ENCODE measurements at places on chromosomes 12 and 14.

- no peak for DNase-seq
Measured at GRCh38 chr12:31342286-31342685, 16.3 kb upstream of the SINHCAF start.

- DNase-seq = no peak
Measured at GRCh38 chr12:12538535-12538934, 24.1 kb downstream of the DUSP16 start.

DNA sequence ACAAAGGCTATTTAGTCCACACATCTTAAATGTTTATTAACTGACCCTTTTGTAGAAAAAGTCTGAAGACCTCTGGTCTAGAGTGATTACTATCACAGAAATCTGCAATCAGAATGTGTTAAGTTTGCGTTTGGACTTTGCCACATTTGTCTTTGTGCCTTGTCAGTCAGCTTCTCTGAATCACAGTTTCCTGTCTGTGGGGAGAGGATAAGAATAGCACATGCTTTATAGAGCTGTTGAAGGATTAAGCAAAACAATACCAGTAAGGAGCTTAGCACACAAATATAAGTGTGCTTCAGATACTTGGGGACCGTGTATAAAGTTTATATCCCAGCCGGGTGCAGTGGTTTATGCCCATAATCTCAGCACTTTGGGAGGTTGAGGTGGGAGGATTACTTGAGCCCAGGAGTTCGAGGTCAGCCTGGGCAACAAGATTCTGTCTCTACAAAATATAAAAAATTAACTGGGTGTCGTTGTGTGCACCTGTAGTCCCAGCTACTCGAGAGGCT is 63.0 kb upstream of the BTG1 start:
- peak; percentile 80 for DNase-seq

DNA sequence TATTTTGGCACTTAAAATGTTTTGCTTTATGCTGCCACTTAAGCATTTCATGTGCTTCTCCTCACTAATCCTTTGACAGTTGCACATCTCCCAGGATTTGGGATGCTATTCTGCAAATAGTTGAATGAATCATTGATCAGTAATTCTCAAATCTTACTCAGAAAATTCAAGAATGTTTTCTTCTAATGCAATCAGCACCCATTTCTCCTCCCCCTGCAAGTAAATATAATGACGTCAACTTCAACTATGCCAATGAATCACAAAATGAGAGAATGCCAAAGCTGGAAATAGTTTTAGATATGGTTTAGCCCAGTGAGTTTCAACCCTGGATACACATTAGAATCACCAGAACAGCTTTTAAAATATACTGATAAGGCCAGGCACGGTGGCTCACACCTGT is 2.1 kb upstream of the BLOC1S1 start:
- DNase-seq = peak; percentile 92

DNA sequence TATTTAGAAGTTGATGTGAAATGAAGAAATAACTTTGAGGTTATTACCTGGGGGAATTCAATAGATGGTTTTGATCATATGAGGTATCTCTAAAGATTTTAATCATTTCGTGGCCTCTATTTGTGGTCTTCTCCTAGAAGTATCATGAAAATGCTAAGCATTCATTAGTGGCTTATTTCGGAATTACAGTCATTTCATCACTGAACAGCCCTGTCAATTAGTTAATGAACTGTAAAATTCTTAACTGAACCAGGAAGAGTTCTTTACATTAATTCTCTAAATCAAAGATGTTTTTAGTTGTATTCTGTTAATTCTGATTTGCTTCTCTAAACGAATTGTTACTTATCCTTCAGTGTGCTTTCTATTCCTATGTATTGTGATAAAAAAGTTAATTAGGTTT is 248.9 kb downstream of the PAX9 start:
- DNase-seq = no peak

- DNase-seq = peak; percentile 95
Measured at GRCh38 chr12:79409562-79409961, 281.2 kb downstream of the PAWR start.

- peak; percentile 94 for DNase-seq
Measured at GRCh38 chr12:118052324-118053070, 8.5 kb downstream of the WSB2 start.

GRCh38 chr12:6792522-6793201 is 3.3 kb downstream of the CD4 start:
- no peak for DNase-seq

DNA sequence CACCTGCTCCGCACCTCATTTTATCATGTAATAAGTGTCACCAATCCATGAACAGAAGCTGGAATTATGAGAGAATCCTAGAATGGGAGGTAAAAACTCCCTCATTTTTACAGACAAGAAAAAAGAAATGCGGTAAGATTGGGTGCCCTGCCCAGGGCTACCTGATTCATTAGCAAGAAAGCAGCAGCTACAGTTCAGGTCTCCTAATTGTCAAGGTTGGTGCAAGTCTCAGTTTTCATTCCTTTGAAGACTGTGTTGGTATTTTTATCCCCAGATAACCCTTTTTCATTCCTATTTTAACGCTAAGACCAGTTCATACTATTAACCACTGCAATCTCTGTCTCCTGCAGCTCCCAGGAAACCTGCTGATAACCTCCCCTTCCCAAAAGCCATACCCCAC is 6.9 kb downstream of the DUSP6 start:
- DNase-seq = no peak

DNA sequence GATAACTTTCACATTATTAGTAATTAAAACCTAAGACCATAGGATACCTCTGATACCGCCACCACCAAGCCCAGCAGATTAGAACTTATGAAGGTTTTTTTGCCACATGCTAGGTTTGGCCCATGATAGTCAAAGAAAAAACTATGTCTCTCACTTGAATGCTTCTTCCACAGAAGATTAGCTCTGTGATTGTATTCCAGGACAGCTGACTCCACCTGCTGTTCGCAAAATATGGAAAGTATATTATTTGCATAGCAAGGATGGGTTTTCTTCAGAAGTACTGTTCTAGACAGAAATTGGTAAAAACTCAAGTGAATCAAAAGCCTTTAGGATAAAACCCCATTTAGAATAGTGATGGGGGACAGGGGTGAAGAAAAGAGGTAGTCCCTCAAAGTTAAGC is 42.2 kb downstream of the PPFIBP1 start:
- no peak for DNase-seq

DNA sequence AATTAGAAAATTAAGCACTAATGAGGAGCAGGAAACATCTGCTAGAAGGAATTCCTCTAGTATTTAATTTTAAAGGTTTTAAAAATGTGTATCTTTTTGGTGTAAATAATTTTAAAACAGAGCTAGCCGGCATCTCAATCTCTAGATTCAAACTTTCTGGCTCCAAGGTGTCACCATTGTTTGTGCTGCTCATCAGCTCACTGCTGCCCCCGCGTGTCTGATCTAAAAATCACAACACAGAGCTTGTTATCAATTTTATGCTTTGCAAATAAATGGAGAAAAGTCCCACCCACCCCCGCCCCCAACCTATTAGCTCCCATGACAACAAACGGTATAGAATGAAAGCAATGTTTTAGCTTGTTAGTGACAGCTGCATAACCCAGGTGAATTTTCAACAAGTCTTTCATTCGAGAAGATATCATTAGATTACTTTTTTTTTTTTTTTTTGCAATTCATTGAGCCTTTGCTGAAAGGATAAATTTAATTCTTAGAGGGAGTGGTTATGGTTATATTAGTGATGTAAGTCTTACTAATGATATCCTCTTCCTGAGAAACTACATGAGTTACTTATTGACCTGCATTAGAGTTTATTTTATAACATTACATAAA is 11.3 kb upstream of the ABHD12B start:
- DNase-seq = peak; percentile 80

DNA sequence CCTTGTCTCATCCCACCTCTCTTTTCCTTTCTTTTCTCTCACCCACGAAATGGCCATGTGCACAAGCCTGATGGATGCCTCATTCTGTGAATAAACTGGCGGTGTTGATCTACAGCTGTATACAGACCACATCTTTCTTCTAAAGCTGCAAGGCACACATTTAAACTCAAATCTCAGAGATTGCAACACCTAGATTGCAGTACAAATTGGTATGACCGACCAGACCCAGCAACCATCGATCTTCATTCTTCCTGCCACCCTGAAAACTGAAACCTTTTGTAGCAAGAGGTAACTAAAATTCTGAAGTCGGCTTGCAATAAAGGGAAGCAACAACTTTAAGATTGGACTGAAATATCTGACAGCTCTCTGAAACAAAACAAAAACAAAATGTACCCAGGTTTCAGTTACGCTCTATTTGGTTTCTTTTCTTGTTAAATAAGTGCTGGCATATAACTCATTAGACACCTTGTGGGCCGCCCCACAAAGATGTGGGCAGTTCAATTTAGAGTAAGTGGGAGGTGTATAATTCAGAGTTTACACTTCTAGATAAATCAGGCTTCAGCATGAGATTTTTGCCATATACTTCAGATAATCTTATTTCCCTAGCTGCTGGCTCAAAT is 390.0 kb upstream of the NOVA1 start:
- DNase-seq = no peak

DNA sequence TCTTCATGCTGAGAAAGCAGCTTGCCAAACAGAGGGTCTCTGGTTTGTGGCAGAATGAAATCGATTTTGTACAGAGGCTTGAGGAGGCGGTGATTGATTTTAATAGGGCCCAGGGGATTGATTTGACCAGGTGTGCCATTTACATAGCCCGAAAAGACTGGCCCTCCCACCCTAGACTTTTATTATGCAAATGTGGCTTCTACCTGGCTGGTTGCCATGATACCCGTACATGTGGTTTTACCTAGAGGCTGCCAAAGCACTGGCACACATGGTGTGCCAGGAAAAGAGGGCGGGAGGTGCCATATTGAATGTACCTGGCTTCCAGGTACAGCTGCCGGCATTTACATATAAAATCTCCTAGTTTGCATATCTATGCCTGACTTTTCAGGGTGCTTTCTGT is 18.0 kb upstream of the GUCY2C start:
- no peak for DNase-seq

DNA sequence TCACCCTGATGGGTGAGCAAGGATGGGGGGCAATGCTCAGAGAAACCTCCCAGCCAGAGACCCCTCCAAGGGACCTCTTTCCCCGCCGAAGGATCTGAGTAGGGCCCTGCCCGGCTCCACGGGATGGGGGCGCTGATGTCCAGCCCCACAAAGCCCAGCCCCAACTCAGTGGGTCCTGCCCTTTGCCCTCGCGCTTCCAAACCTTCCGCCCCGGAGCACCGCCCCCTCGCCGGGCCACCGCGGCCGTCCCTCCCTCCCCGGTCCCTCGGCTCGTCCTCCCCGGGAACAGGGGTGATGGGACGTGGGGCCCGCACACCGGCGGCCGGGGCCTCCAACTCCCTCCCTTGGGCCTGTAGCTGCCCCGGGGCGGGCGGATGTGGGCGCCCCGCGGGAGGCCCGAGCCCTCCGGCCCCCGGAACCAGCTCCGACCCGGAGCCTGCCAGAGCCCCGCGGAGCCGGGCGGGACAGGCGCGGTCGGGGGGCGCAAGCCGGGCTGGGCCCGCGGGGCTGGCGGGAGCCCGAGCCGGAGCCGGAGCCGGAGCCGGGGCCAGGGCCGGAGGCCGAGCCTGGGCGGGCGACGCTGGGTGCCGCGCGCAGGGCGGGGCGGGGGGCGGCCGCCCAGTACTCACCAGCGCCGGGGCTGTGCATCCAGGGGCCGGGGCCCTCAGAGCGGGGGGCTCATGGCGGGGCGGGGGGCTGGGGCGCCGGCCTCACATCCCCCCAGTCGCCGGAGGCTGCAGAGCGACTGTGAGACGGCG is 386 bp downstream of the HDAC7 start:
- no peak for DNase-seq

DNA sequence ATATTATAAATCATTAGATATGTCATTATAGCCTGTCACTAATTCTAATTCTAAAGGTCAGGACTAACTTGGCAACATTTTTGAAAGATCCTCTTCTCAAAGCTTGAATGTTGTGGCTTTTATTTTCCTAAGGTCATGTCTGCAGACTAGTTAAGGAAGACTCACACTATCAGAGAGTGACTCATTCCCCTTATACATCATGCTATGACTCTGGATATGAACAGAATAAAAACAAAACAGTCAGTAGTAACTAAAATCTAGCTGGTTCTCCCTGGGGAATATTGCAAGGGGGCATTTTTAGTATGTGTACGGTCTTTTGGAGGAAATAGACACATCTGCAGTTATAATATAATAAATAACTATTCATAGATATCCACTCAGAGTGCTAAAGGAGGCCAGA is 170.6 kb downstream of the SLC2A13 start:
- DNase-seq = peak; percentile 61

DNA sequence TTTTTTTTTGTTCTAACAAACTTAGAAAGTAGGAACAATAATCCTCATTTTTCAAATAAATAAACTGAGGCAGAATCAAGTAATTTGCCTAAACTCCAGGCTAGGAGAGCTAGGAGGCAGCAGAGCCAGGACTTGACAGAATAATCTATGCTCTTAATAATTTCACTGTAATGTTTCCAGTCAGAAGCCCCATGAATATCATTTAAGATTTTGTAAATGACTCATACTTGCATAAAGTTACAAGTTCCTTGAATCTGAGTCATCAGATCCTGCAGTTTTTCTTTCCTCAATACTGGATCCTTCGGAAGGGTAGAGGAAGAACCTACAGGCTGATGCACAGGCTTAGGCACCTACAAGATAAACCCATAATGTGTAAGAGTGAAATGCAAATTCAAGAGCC is 29.0 kb downstream of the CAPRIN2 start:
- DNase-seq = peak; percentile 90

GRCh38 chr12:113276946-113277500 is 55.8 kb downstream of the TPCN1 start:
- DNase-seq = no peak

DNA sequence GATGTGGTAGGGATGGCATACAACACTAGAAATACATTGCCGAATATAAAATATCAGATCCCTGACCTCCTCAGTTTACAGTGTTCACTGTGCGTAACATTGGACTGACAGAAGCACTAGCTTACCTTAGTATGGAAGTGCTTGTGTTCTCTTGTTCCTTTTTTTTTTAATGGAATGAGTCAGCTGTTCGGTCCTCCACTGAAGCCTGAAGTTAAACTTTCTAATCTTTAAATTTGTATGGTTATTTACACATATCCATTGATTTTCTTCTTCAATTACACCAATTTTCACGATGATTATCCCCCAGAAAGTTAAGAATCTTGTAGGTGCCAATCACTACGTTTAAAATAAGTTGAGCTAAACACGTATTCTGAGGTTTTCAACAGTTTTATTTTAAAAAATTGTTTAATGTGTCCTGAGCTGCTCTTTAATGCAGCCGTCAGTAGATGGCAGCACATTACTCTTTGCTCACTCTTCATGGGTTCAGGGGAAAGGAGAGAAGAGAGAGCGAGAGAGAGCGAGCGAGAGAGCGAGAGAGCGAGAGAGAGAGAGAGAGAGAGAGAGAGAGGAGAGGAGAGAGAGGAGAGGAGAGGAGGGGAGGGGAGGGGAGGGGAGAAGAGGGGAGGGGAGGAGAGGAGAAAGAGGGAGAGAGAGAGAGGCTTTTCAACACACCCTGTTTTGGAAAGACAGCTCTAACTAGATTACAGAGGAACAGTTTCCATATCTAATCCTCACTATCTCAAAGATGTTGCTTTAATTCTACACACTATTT is 134.7 kb upstream of the SCAF11 start:
- peak; percentile 86 for DNase-seq

GRCh38 chr12:77954206-77954555 is 123.5 kb downstream of the NAV3 start:
- DNase-seq = no peak

- DNase-seq = peak; percentile 60
Measured at GRCh38 chr12:79555028-79555925, 135.5 kb downstream of the PAWR start.
